Islet precursor cell (in vitro differentiated cells): ENCODE measurements at places on chromosomes 16 and 17.

- DNase-seq: no peak
Observed at GRCh38 chr17:13510062-13510461, 91.7 kb downstream of the HS3ST3A1 start.

DNA sequence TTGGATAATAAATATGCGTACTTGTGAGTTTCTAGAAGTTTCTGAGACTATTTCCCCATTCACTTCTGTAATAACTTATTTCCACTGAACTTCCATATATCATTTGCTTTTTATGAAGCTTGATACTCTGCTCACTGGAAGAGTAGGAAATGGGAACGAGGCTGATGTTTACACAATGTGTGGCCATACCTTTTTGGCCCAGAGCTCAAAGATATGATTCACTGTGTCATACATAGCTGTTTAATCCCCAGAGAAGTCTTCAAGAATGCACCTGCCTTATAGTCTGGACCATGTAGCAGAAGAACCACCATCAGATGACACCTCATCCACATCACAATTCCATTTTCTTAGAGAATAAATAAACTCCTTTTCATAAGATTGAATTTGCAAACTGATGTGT, 40.3 kb upstream of the TEKT3 start:
- DNase-seq: no peak

DNA sequence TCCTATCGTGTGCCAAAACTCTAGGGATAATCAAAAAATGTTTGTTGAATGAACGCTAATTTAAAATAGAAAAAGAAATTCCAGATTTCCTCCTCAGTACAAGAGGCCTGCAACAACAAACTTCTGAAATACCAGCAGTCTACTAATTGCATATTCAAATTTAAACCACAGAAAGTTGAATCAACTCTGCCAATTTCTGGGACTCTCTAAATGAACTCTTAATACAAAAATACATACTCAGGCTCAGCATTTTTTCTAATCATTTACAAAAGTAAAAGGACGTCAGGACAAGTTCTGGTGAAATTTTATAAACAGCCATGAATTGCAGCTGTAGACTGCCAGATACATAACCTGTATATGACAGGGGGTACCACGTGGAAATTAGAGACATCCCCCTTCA, 49.0 kb downstream of the KANSL1 start:
- DNase-seq: no peak

DNA sequence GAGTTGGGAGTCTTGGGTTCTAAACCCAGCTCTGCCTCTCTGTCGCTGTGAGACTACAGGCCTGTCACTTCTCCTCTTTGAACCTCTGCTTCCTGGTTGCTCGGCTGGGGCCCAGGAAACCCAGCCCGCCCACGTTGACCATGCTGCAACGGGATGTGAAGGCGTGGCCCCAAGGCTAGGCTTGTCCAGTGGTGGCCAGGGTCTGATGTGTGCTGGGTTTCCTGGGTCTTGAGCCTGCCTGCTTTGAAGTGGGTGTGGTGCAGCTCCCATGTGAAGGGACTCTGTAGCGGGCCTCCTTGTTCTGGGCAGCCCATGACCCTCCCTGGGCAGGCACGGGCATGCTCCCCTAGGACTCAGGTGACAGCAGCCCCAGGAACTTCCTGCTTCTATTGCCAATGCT, 82.3 kb downstream of the SDR42E1 start:
- DNase-seq: peak; percentile 45

- peak; percentile 99 for DNase-seq
Observed at GRCh38 chr17:43024407-43025289, at the start of gene RND2. RND2 (plus strand) TSS chr17:43025231; CDS start chr17:43025348, 117 bp downstream.

DNA sequence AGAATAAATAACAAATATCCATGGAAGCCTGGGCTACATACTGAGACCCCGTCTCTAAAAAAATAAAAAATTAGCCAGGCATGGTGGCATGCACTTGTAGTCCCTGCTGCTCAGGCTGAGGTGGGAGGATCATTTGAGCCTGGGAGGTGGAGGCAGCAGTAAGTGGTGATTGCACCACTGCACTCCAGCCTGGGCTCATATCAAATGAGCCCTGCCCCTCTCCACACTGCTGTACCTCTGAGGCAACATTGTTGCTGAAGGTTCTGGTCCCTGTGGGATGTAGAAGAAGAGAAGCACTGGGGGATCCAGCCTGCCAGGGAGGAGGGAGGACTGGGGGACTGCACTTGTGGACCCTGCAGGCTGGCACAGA, 11.4 kb upstream of the ARHGAP23 start:
- DNase-seq: no peak
